ENCODE measurements at places on chromosomes 16 and 17.

GRCh38 chr17:38922538-38923297, 2.7 kb upstream of the LASP1NB start:
- no peak for DNase-seq

DNA sequence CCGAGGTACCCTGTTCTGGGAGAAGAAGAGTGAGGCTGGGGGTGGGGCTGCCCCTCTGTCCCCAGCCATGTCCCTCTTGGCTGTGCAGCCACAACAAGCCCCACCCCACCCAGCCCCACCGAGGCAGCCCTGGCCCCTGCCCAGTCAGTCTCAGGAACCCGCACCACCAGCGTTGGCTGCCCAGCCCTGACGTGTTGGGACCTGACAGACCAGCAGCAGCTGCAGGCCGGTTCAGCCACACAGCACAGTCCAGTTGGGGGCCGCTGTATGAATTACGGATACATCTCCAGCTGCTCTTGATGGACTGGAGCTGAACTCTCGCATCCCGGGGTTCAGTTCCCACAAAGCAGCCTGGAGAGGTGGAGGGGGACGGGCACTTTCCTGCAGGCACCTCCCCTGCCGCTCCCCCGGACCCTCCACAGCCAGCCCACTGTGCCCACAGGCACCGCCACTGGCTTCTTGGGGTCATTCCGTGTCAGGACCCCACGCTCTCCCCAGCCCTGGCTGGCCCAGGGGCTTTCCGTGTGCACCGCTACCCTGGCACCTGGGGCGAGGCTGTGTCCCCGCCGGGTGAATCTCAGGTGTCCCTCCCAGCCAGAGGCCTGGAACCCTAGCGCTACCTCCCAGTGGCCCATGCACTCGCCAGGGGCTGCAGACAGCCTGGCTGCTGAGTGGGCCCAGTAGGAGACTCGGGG, 7.1 kb downstream of the CDH15 start:
- DNase-seq, result no peak

DNA sequence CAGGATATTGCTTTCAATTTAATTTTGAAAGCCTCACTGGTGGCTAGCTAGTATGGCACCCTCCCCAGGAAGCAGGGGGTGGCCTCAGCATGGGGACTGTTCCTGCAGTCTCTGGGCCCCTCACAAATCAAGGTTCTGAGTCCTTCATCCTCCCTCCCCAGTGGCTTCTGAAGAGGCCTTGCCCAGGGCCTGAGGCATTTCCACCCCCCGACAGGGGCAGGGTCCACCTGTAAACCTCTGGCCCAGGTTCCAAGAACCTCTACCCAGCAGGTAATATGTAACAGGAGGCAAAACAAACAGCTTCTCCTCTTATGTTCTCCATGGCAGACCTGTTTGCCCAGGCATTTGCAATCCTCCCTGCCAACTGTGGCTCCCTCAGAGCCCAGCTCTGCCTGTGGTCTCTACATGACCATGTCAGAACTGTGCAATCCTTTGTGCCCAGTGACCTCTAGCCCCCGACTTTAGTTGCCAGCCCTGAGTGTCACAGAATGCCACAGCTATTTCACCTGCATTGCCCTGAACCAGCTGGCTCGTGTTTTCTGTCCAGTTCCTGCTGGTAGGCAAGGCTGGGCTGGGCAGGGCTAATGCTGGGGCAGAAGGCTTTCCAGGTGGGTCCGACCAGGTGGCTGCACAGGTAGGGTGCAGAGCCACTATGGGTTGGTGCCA, 14.3 kb downstream of the ACSF2 start:
- DNase-seq, result no peak

DNA sequence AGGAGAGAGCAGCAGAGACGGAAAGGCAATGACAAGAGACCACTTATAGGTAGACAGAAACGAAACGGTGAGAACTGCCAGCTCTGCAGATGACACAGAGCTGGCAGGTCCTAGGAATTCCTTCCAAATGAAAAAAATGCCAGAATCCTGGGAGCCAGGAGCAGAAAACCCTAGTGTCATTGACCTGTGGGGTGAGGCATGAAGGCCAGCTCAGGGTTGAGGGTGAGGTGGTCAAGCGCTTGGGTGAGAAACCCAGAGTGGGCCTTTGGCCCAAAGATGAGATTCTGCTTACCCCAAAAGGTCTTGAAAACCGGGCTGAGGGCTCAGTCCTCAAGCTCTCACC, 9.2 kb downstream of the HIC1 start:
- no peak for DNase-seq

GRCh38 chr17:76139801-76140660, 1.0 kb downstream of the FOXJ1 start:
- DNase-seq, result no peak

DNA sequence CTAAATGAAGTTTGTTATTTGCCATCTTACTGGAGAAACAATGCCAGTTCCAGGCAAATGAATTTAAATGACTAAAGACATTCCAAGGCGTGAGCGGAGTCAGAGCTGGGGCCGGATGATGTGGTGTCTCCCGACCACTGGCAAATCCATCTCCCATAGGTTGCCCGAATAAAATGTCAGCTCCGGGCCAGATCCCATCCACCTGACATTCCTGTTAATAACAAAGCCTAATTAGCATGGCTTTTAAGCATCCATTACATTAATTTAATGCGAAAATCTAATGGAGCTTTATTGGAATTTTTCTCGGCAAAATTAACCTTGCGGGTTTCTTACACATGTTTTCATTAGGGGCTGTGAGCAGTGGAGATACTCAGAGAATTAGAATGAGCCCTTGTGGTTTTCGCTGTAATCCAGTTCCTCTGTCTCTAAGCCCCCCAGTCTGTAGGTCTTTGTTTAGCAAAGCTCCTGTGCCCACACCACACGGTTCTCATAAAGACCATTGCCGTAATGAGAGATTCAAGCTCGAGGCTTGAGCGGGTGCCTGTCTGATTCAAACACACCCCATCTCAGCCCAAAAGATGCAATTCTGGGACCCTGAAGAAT, 123.3 kb downstream of the CCT6B start:
- no peak for DNase-seq

- no peak for DNase-seq
These were observed 30.8 kb downstream of the CCDC42 start for GRCh38 chr17:8713878-8714277.

Measured in neural crest cell (in vitro differentiated cells).